ENCODE measurements at places on chromosomes 5 and 9.
A peak's percentile ranks its signal among the peaks of the same experiment; 100 is the strongest.

- no peak for DNase-seq
Measured at GRCh38 chr5:37918424-37918823, 78.6 kb upstream of the GDNF start.

DNA sequence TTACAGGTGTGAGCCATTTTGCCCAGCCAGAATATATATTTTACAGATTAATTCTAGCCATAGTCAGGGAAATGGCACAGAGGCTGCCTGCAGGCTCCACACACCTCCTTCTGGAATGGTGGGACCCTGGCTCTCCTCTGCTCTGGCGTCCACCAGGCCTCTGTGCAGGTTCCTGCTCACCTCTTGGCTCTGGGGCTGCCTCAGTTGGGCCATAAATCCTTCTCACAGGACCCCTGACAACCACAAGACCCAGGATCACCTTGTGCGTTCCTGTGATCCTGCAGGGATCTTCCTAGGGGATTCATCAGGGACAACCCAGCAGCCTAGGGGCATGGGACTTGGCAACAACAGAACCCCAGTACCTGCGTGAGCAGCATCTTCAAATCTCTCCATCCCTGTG is 93.0 kb upstream of the FSTL4 start:
- DNase-seq, result no peak

DNA sequence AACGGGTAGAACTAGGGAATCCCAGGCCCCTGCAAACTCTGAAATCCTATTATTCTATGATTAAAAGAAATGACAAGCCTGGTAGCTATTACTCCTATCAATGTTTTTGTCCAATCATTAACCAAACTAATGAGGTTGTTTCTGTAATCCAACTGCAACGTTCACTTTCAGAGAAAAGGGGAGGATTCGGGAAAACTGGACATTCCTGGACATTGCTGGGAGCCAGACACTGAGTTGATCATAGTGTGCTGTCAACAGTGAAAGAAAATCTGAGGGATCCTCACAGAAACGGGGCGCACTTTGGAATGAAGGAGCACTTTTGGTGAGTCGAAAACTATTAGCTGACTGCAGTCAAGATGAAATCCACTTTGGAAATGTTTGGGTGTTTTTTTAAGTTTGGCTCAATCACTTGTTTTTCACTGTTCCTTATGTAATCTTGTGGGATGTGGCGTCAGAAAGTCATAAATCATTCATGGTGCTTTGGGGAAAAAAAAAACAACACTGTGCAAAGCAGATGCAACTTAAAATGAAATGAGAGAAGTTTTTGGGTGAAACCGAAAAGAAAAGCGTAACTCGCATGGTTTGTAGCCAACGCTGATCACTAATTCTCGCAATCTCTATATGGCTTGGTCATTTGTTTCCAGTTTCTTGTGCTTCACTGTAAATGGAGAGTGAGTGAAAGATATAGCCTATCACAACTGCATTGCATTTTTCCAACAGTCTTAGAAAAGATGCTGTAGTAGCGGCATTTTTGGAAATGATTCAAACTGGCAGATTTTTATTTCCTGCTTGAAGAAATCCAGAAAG is 51.2 kb upstream of the ADRA1B start:
- DNase-seq, result peak; percentile 15

DNA sequence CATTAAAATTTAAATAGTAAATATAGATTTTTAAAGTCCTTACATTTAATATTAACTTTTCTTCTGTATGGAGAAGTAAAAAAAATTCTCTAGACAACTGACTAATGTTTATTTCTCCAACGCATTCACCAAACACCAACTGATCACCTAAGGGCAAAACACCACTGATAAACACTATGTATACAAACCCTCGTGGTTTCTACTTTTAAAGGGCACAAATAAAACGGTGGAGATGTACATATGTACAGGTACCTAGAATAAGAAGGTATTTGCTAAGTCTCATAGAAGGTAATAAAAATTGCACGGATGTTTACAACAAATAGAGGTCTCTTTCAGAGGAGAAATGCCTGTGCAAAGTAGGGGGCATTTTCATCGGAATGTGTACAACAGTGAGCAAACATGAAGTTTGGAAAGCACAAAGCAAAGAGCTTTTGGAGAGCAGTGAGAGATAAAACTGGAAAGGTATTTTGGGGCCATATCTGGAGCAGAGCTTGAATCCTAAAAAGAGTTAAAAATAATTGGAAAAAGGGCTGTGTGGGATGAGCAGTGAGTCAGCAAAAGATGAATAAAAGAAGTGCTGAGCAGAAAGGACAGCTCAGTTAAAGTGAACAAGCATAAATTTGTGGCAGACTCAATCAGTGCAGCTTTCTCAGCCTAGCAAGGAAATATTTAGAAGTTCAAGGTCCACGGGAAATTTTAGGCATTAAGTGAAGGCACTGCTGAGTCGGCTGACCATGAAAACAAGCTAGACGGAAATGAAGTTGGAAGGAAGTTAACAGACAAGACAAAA is 160.0 kb downstream of the TMEM161B start:
- DNase-seq, result no peak

- no peak for DNase-seq
Measured at GRCh38 chr5:120684213-120684612, 220.1 kb downstream of the PRR16 start.

DNA sequence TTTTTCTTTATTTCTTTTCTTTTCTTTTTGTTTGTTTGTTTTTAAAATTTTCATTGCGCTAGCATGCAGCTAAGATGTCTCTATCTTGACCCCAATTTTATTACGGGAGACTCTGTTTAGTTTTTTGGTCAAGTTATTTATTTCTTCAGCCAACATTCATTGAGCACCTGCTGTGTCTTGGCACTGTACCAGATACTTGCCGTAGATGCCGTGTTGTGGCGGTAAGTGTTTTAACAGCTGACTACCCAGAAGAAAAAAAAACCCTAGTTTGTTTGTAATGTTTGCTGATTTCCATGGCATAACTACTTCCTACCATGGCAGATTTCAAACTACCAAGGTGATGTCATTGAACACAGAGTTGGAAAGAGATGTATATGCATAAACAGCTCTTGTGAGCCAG is 65.0 kb downstream of the UGCG start:
- no peak for DNase-seq

GRCh38 chr5:67178966-67179365 is 17.6 kb downstream of the CD180 start:
- DNase-seq, result no peak

DNA sequence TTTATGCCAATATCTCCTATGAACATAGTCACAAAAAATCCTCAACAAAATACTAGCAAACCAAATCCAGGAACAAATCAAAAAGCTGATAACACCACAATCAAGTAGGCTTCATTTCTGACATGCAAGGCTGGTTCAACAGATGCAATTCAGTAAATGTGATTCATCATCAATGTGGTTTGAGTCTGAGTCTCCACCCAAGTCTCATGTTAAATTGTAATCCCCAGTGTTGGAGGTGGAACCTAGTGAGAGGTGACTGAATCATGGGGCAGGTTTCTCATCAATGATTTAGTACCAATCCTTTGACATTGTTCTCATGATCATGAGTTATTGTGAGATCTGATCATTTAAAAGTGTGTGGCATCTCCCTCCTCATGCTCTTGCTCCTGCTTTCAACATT is 1072.7 kb downstream of the NR2F1-AS1 start:
- DNase-seq, result no peak

- no peak for DNase-seq
Measured at GRCh38 chr5:136046246-136046645, 17.5 kb downstream of the TGFBI start.

DNA sequence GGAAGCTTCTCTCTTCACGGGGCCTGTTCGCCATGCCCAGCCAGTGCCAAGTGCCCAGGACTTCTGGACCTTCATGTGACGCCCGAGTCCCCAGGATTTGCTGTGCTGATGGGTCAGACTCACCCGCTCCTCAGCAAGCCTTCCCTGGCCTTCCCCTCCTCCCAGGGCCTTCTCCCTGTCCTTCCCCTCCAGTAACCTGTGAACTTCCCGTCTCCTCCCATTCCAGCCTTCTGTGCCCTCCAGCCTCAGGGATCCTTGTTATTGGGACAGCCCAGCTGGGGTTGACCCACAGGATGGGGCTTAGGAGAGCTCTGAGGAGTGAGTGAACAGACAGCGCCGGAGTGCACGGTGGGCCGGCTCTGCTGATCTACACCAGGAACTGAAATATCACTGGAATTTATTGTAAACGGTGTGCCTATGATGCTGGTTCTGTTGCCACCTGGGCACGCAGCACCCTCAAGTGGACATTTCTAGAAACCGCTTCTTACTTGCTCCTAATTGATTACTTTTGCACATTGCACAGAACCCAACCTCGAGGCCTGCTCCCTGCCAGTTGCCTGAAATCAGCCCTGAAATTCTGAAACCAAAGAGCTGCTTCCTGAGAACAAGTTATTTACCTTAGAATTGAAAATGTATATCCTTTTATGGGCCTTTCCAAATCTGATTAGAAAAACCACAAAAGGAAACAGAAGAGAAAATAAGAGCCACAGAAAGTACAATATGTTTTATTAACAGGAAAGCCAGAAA is 1.5 kb downstream of the SPAAR start:
- DNase-seq, result no peak

- no peak for DNase-seq
Measured at GRCh38 chr9:13963005-13963653, 350.8 kb downstream of the NFIB start.

GRCh38 chr5:174148721-174149120 is 103.2 kb downstream of the NSG2 start:
- DNase-seq, result no peak

GRCh38 chr5:113505181-113505580 is 8.3 kb upstream of the YTHDC2 start:
- DNase-seq, result no peak

- DNase-seq, result no peak
Measured at GRCh38 chr9:12290166-12290869, 402.9 kb upstream of the TYRP1 start.

DNA sequence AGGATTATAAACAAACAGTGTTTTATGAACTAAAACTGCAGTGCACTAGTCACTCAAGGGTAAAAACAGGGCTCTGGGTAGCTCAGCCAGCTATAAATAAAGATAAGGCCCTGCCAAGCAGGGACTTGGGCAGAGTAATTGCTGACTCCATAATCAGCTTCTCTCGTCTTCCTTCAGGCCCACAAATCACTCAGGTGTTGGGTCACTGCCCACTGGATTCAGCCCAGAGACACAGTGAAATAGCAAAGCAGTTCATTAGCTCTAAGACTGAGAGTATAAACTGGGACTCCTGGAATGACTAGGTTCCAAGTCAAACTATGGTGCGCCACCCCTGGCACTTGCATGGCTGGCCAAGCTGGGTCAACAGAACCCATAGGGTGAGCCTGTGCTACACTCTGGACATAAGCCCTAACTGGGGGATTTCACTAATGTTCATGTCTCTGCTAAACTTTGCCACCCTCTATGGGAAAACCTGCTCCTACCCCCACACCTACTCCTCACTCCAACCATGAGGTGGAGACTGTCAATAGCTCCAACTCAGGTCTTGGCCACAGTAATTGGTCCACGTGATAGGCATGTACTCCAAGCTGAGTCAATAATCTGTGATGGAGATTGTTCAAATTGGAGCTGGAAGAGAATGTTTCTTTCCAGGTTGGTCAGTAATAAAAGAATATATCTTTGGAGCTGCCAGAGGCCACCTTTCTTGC is 158.5 kb downstream of the SLIT3 start:
- no peak for DNase-seq

DNA sequence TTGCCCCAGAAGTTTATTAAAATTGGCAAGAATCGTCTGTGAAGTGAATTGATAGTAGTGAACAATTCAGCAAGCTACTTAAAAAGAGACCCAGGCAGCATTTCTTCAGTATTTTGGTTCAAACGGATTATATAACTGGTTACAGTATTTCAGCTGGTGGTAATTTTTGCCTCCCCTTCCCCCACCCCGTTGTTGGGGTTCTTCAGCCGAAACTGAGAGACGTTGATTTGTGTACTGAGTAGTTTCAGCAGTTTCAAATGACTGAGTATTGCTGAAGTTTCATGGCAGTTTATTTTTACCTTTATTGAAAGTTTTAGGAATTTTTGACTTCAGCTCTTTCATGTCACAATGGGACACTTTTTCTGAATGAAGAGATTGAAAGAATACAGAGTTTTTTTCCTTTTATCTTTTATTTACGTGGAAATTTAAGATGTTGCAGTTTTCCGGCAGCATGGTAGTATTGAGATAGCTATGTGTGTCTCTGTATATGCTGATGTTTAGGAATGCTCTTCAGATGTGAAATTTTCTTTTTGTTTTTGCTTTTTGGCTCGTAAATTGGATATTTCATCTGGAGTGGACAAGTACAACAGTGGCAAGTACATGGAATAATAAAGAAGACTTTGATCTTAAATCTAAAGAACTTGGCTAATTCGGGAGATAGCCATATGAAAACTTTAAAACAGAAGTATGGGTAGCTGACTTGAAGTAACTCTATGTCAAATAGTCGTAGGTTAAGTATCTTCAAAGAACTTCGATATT is 1.9 kb downstream of the GPBP1 start:
- DNase-seq, result no peak

- no peak for DNase-seq
Measured at GRCh38 chr9:134198791-134199190, 34.4 kb upstream of the RNU6ATAC start.

DNA sequence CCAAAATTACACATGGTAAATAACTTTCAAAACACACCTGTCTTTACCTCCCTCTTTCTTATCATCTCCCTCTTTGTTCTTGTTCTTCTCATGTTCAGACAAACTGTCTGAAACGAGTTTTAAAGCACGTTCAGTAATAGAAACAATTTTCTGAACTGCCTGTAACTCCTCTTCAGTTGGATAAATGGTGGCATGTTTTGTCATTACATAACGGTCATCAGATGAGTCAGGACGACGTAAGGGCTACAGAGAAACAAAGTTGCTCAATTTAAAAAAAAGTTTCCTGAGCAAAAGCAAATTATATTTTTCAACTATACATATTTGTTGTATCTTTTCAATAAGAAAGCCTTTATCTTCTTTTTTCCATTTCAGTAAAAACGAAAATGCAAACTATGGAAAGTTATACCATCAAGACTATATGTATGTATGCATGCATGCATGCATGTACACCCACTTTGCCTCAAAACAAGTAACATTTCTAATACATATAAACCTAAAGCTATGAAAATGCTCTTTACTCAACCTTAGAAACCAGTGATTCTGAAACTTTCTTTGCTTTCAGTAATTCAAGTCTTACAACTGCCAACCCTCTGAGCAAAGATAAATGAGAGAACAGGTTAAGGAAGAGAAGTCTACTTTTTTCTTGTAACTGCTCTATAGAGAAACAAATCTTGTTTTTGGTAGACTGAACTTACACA is 56.0 kb downstream of the ZFR start:
- DNase-seq, result no peak

GRCh38 chr5:133140311-133140710 is 88.5 kb downstream of the HSPA4 start:
- DNase-seq, result no peak

DNA sequence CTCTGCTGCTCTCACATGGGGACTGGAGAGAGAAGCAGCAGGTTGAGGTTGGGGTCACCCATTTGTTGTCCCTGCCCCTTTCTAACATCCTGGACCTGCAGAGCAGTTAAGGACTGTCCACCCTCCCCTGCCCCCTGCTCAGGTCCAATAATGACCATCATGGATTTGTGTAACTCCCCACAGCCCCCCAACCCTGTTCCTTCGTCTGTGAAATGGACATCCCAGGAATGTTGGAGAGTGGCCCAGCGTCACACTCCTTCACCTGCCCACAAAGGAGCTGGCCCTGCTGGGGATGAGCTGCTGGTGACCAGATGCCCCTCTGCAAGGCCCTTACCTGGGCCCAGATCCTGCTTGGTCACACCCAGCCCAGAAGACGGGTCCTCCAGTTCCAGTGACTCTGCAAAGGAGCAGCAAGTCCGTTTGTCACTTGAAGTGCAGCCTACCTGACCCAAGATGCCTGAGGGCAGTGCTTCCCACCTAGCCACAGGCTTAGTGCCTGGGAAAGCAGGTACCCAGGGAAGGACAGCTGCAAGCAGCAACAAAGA is 10.4 kb downstream of the CD74 start:
- no peak for DNase-seq

Data from GM12864 (cell line).